Stimulated activated CD8-positive, alpha-beta memory T cell treated with anti-CD3 and anti-CD28 coated beads, Interleukin-7, amount 100 ng/mL, for 1 hour (primary cell): ENCODE measurements at places on chromosomes 4 and X.

DNA sequence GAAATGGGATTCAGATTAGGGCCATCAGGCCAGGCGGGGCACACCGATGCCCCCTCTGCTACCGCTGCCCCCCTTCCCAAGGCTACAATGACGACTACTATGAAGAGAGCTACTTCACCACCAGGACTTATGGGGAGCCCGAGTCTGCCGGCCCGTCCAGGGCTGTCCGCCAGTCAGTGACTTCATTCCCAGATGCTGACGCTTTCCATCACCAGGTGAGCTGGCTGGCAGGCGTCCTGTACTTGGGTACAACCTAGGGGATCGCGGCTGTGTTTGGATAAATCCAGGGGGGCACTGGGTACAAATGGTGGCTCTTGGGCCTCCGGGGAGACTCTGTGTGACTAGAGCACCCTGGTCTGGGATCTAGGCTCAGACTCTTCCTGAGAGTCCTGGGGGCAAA lies 1.1 kb downstream of the EMD start:
- DNase-seq = no peak

DNA sequence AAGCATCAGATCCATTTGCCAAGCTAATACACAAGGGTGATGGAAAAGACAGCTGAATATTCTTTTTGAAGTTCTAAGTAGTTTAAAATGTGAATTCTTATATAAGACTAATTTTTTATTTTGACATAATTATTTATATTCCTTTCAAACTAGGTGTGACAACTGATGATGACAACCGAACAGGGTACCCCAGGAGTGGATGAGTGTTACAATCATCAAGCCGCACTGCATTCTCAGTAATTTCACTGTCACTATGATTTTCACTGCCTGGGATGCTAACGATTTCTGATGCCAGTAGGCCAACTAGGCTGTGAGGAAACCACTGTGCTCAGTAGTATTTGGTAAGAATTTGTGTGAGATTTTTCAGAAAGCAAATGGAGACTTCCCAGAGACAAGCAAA lies 317.5 kb downstream of the ARAP2 start:
- DNase-seq = no peak

DNA sequence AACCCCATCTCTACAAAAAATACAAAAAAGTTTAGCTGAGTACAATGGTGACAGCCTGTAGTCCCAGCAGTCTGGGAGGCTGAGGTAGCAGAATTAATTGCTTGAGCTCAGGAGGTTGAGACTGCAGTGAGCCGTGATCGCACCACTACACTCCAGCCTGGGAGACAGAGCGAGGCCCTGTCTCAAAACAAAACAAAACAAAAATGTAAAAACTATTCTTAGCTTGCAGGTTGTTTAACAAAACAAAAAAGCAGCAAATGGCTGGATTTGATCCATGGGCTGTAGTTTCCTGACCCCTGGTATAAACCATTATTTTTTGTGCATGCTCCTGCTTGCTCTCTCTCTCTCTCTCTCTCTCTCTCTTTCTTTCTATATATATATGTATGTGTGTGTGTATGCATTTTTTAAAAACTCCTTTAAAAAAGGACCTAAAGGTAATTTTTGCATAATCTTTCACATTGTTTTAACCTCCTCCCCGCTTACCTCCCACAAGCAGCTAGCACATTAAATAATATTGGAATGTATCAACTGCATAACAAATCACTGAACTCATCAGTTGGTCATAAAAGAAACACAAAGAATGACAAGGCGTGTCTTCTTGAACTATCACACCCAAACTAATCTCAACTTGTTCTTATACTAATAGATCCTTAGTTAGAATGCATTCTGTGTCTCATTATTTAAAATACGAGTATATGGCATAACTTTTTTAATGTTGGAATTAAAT lies 4.8 kb downstream of the AREG start:
- no peak for DNase-seq

DNA sequence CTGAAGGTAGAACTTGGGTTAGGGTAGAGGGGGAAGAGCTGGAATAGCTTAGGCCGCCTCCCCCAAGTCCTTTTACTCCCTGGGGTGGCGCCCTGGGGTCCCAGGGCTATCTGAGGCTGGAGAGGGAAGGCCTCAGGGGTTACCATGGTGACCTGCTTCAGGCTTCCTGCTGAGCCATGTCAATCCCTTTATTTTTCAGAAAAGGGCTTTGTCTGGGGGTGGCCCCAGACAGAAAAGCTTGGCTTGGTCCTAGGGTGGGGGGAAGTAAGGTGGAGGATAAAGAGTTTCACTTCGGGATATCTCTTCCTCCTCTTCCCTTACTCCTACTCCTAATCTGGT lies 6.3 kb downstream of the EFNB1 start:
- DNase-seq = no peak

- DNase-seq = no peak
Observed at GRCh38 chr4:5469151-5469775, 239.1 kb downstream of the EVC2 start.

DNA sequence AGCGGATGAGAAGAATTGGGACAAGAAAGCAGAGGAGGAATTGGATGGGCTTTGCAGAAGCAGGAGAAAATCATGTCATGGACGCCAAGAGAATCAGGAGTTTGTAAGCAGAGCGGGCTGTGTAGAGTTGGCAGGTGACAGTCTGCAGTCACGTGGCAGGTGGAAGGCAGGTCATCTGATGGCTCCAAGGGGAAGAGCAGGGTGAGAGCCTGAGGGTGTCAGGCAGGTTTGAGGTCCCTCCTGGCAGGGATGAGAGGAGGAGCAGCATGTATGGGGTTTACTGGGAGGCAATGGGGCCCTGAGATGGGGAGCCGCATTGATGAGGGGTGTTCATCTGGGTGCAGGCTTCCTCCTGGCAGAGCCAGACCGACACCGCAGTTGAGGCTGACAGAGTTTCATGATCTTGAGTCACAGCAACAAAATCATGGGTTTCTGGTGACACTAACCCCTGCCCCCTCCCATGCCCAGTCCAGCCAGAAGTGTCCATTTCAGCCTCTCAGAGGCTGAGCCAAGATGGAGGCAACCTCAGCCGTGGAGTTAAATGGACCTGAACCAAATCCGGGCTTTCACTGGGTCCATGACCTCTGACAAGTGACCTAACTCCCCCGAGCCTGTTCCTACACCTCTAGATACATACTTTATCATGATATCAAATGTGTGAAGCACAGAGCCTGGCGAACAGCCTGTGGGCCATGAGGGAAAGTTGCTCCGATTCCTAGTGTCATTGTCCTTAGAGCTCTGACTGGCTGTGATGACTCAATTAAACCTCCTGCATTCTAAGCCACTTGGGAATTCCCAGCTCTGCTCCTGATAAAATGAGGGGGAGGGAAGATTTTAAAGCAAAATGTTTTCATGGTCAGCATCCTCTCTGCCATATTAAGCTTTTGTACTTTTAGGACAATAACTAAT lies 36.1 kb downstream of the EVC start:
- no peak for DNase-seq

DNA sequence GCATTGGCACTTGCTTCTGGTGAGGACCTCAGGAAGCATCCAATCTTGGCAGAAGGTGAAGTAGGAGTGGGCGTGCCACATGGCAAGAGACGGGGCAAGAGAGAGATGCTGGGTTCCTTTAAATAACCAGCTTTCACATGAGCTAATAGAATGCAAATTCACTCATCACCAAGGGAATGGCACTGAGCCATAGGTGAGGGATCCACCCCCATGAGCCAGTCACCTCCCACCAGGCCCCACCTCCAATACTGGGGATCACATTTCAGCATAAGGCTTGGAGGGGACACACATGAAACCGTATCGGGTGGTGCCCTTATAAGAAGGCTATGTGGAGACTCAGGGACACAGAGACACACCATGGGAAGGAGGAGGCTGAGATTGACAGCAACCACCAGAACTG lies 140.0 kb upstream of the MSX1 start:
- DNase-seq = no peak

- no peak for DNase-seq
Observed at GRCh38 chrX:18045436-18045835, 175.2 kb downstream of the BEND2 start.

DNA sequence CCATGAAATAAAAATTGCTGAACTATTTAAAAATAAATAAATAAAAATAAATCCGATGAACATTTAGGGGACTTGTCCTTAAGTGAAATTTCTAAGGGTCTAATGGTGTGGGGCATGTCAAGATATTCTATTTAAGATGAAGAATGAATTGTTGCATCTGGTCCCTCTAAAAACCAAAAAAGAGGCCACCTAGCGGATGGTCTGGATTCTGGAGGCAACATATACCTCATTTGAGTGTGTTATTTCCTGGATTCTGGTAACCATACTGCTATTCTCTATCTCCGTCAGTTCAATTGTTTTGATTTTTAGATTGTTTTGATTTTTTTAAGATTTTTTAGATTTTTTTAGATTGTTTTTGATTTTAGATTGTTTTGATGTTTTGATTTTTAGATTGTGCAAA lies 28.3 kb downstream of the AGTR2 start:
- DNase-seq = no peak

GRCh38 chr4:174847801-174848427 lies 18.9 kb upstream of the GLRA3 start:
- no peak for DNase-seq

- no peak for DNase-seq
Observed at GRCh38 chr4:186307497-186307896, 41.5 kb downstream of the F11 start.

GRCh38 chr4:37995981-37996775 lies 36.0 kb downstream of the PTTG2 start:
- no peak for DNase-seq

DNA sequence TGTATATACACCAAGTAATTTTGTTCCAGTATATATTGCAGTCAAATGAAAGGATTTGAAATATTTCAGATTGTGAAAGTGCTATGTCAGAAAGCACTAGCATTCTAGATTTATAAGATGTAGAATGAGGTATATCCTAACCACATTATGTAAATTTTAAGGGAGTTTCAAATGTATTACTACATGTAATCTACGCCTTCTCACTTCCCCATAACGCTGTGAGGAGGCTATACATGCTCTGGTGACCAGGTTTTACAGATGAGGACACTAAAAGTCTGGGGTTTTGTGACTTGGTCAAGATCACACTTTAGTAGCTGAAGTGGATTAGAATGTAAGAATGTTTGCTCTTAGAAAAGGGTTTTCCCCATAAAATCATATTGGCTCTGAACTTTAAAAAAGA lies 8.1 kb downstream of the ENPEP start:
- no peak for DNase-seq

- DNase-seq = no peak
Observed at GRCh38 chrX:41352329-41352838, 18.4 kb downstream of the DDX3X start.

DNA sequence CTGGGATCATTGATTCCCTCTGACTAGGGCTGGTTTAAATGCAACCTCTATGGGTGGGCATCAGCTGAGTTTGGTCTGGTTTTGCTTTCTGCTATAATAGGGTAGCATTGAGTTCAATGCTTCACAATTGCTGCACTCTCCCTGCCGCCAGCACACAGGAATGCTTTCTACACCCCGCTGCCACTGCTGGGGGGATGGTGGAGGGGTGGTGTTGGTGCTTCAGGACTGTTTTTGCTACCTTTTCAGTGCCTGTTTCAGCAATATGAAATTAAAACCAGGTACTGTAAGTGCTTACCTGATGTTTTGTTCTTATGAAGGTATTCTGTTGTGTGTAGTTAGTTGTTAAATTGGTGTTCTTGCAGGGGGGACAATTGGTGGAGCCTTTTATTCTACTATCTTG lies 67.7 kb downstream of the GNL3L start:
- no peak for DNase-seq

GRCh38 chrX:24153178-24153795 lies 3.8 kb downstream of the ZFX start:
- no peak for DNase-seq

- DNase-seq = no peak
Observed at GRCh38 chr4:184751585-184751956, 17.7 kb upstream of the CENPU start.

DNA sequence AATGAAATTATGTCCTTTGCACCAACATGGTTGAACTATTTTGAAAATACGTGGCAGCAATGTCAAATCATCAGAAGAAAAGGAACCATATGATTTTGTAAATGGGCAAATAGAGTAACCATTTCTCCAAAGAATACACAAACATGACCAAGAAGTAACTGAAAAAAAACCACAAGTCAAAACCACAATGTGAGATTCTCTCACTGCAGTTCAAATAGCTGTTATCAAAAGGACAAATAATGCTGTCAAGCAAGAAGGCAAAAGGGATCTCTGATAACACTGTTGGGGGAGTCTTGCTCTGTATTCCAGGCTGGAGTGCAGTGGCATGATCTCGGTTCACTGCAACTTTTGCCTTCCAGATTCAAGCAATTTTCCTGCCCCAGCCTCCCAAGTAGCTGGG lies 280.8 kb upstream of the ZCCHC13 start:
- no peak for DNase-seq

DNA sequence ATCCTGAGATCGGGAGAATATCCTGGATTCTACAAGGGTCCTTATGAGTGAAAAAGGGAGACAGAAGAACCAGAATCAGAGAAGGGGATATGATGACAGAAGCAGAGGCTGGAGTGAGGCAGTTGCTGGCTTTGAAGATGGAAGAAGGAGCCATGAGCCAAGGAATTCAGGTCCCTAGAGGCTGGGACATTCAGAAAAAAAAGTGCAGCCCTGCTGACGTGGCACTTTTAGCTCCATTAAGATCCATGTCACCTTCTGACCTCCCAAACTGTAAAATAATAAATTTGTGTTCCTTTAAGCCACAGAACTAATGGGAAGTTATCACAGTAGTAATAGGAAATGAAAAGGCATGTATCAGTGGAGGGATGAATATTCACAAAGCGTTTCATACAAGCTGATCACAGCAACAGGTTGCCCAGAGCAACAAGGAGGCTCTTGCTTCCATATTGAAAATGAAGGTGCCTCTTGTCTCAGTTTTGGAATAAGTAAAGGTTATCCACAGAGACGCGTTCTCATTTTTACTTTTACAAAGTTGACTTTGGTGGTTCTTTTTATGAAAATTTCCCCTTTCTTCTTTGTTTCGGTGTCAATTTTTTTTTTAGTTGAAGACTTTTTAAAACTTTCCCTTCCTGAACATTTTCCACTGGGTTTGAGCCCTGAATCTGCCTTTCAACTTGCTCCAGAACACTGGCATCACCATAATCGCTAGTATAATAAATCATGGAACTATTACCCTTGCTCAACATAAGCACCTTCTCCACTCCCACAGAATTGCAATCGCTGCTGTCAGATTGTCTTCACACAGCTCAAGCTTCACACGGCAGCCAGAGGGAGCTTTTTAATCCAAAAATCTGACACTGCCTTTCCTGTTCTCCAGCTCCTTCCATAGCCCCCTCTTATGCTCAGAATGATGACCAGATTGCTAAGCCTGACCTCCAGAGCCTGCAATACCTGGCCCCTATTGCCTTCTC lies 127.6 kb upstream of the RBPJ start:
- no peak for DNase-seq

DNA sequence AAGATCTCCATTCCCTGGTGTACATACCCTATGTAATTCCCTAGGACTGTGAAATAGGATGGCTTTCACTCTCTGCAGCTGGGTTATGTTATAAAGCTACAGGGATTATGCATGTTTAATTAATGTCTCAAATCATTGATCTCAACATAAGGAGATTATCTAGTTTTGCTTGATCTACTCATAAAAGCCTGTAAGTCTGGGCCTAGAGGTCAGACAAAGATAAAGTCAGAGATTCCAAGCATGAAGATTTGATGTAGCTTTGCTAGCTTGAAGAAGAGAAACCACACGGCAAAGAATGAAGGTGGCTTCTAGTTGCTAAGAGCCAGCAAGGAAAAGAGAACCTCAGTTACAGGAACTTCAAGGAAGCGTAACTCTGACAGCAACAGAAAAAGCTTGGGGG lies 456.9 kb downstream of the CCSER1 start:
- DNase-seq = no peak
